RWPE2 (cell line): ENCODE measurements at places on chromosomes 3 and 15.

DNA sequence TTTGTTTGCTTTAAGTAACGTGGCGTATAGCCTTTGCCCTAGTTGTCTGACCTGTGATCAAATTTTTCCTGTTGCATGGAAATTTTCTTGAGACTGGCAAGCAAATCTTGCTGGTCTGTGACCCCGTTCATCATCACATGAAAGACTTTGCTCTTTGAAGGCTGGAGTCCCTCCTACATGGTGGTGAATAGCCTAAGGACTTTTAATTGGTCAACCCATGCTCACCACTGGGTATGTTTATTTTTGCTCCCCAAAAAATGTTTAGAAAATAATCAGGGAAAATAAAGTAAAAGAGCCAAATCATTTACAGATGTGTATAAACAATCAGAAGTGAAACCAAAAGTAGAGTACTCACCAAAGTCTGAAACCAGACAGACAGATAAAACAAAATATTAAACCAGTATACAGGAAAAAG is 1075.3 kb upstream of the ALCAM start:
- DNase-seq: no peak

- no peak for DNase-seq
Observed at GRCh38 chr15:79132770-79133169, 42.2 kb upstream of the RASGRF1 start.

DNA sequence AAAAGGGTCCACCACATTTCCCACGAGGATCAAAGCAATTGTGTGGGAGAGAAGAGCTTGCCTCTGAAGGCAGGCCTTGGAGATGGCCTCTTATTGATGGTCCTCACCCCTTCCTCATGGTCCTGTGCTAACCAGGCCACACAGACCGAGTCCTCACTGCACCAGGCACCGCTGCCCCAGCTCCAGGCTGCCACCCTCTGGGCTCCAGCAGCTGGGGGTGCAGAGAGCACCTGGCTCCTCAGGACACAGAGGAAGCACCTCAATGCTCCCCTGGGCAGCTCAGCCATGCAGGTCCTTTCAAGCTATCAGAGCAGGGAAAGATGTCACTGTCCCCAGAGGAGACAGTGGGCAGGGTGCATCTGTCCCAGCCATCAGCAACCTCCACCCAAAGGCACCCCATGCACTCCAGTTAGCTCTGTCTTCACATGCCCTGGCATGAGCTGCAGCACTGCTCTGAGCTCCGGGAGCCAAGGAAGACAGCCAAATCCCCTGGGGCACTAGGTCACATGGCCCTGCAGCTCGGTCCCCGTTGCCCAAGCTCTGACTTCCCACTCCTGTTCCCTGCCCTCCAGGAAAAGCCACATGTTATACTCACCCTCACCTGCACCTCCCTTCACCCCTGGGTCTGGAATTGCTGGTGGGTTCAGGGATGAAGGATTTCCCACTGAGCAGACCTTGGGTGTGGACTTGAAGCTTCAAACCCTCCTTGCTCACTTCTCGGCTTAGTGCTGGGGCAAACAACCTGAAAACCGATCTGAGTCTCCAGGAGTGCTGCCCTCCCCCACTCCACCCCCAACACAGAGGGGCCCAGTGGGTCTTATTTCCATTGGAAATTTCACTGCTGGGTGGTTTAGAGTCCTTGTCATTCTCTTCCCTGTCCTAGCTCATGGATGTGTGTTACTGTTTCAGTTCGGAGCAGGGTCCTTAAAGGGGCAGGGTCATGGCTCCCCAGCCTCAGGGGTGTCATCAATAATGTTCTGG is 32.6 kb downstream of the ALS2CL start:
- DNase-seq: peak; percentile 69

DNA sequence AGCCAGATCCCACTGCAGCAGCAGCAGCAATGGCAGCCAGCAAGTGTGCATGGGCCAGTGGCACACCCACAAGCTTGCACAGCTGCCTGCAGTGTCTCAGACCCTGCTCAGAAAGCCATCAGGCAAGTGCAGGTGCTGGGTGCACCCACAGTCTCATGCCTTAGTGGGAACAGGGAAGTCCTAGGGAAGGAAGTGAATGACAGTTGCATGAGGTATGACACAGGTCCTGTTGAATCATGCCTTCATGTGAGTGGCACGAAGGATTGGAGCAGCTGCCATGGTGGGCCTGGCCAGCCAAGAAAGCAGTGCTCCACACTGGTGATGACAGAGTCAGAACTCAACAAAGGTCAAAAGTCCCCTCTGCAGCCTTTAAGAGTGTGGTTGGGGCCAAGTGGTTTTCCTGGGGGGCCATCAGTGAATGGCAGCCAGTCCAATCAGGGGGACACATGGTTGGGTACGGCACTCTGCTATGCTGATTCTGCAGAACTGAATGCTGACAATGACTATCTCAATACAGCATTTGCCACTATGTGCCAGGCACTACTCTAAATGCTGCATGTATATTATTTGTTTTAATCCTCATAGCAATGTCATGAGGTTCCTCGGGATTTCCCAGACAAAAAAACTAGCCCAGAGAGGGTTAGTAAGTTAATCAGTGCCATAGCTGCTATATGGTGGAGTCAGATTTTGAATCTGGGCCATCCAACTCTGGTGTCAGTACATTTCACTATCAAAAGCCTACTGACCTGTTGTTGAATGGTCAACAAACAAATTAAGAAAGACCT is 94.3 kb downstream of the AQP9 start:
- DNase-seq: no peak

DNA sequence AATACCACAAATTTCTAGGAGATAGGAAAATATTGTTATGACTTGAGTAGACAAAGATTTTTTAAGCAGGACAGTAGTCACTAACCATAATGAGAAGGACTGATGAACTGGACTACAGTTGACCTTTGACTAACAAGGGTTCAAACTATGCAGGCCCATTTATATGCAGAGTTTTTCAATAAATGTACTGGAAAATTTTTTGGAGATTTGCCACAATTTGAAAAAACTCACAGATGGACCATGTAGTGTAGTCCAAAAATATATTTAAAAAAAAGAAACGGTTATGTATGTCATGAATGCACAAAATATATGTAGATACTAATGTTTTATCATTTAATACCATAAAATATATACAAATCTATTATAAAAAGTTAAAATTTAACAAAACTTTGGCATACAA is 151.8 kb downstream of the LRRN1 start:
- DNase-seq: no peak

DNA sequence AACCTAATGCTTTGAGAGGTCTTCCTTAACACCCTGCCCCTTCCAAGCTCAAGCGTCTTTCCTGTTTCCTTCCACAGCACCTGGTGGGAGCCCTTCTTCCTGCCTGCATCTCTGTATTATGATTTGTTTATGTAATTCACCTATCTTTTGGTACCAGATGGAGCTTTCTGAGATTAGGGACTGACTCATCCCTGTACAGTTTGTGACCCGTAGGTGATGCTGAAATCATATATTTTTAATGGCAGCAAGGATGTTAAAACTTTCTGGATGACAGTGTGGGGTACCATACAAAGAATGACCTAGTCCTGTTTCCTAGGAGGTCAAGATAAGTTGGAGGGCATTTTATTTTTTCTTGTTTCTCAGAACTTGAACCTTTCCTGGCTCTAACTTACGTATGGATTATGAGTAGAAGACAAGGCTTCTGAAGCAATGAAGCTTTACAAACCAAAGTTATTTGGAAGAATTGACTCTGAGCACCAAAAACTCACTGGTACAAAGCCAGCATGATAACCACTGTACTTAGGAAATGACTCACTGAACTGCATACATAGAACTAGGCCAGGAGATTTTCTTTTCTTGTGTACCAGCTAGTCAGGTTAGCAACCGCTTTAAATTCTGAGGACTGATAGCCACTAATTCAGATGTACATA is 46.6 kb downstream of the HHLA2 start:
- DNase-seq: no peak

DNA sequence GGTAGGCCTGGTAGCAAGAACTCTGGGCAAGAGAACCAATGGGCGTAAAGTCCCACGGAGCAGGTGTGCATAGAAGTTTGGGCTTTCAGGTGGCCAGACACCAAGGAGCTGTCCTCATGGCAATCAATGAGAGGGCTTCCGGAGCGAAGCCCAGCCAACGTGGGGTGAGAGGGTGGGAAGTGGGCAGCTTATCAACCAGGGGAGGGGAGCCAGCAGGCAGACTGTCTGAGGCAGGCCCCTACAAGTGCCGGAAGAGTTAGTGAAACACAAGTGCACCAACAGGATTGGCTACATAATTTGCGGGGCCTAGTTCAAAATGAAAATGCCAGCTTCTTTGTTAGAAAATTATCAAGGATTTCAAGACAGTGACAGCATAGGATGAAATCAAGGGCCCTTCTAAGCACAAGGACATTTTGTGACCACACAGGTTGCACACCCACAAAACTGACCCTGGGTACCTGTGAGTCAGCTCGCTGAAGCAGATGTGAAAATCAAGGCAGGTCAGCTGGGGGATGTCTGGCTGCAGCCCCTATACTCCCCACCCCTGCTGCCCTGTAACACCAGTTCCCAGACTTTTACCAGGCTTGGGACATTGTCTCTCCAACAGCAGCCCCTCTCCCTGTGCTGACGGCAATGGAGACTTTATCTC is 102.1 kb upstream of the ETV5 start:
- no peak for DNase-seq

- no peak for DNase-seq
Observed at GRCh38 chr3:175983379-175983778, 1124.2 kb downstream of the NAALADL2 start.

DNA sequence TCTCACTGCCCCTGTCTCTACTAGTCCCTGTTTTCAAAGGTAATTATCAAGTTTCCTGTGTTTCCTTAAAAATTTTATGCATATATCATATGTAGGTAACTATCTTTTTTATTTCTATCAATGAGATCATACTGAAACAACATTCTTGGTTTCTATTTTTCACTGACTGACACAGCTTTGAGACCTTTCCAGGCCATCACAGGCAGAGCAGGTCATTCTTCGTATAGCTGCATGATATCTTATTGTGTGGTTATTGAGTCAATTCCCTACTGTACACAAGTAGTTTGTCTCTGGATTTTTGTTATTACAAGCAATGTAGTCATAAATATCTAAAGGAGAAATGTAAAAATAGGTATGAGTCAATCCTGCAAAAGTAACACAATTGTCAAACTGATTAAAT is 169.6 kb downstream of the CFAP20DC start:
- DNase-seq: no peak

GRCh38 chr3:182385356-182385755 is 407.9 kb upstream of the ATP11B start:
- DNase-seq: no peak

- DNase-seq: no peak
Observed at GRCh38 chr3:195095704-195096036, 175.3 kb downstream of the XXYLT1 start.

- DNase-seq: no peak
Observed at GRCh38 chr15:62612771-62613170, 429.8 kb upstream of the TPM1 start.
